Anterior cingulate cortex (tissue), 58 donors: ENCODE measurements at places on chromosomes 6 and 20.

- no peak for DNase-seq
Measured at GRCh38 chr20:36030149-36030548, 61.8 kb downstream of the CNBD2 start.

GRCh38 chr6:149080511-149080910 lies 237.0 kb upstream of the TAB2 start:
- no peak for DNase-seq

GRCh38 chr20:8856668-8857067 lies 212.2 kb upstream of the PLCB4 start:
- no peak for DNase-seq

DNA sequence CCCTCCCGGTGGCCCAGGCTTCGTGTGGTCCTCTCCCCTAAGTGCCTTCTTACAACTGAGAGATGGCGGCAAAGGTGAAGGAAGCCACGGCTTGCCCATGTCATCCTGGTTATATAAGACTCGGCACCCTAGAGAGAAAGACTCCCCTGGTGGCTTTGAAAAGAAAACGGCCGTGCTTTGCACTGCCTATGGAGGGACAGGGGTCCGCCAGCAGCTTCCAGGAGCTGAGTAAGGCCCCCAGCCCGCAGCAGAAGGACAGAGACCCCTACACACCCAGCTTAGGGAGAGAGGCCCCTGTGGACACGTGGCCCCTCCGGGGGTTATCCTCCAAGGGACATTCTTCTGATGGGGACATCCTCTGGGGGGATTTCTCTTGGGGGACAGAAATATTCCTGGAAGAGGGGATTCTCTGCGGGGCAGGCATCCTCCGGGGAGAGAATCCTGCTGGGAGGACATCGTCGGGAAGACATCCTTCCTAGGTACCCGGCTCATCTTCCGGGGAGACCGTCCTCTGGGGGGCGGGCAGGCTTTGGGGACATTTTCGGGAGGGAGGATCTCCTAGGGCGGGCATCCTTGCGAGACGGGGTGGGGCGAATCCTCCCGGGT lies 511 bp upstream of the OGFR start:
- DNase-seq: no peak

DNA sequence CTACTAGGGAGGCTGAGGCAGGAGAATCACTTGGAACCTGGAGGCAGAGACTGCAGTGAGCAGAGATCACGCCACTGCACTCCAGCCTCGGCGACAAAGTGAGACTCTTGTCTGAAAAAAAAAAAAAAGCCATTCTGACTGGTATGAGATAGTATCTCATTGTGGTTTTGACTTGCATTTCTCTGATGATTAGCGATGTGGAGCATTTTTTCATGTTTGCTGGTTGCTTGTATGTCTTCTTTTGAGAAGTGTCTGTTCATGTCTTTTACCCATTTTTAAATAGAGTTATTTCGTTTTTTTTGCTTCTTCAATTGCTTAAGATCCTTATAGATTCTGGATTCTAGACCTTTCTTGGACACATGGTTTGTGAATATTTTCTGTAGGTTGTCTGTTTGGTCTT lies 103.5 kb upstream of the SIM1 start:
- DNase-seq: no peak

DNA sequence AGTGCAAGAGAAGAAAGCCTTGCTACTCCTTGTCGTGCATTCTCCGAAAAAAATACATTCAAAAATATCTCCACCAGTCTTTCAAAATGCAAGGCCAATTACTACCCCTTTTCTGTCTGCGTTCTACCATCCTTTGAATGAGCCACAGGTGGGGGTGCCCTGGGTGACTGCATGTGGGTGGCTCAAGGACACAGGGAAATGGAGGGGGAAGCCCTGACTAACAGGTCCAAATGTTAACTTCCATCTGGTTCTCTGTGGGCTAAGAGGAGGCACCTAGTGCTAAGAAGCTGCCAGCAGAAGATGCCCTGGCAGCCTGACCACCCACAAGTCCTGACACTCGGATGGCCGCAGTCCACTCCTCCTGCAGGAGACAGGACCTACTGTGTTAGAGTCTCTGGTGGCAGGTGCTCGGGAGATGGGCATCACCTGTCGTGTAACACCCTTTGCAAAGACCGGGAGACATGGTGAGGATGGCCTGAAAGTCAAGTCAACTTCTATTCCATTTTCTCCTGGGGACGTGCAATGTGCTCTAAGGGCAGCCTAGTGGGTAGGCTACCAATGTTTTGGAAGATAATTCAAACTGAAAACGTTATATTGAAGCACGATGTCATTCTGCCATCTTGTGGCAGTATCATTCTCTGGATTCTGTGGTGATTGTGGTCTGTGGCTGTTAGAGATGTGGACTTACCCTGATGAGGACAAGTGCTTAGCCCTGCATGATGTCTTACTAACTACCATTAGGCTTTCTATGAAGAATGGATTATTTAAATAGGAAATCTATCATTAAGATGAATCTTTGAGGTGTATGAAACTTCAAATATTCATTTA lies 27.4 kb upstream of the IGF2R start:
- no peak for DNase-seq

- no peak for DNase-seq
Measured at GRCh38 chr20:1165521-1165920, 19.3 kb downstream of the TMEM74B start.

GRCh38 chr6:149453597-149454345 lies 31.0 kb downstream of the ZC3H12D start:
- no peak for DNase-seq

DNA sequence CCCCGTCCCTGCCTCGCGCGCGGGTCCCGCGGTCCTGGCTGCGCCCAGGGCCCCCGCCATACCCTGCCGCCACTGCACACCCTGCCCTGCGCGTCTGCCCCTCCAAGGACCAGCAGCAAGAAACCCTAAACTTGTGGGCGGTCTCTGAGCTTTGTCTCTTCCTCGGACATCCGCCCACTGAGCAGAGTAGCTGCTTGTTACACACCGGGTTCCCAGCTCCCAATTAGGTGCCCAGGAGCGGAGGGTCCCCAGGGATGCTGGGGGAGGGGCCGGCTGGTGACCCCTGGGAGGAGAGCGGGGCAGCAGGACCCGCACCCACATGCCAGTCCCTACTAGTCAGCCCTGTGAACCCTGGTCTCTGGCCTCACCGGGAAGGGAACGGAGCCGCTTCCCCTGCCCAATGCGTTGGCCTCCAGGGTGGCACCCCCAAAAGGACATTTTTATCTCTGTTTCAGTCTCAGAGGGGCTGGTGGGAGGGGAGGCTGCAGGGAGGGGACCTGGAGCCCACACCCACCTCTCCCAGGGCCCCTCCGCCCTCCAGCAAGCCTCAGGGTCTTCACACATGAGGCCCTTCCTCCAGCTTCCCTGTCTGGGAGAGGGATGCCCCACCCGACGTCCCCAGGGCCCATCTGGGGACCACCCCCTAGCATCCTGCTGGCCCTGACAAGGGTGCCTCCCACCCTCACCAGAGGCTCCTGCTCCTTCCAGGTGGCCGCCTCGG lies 10.5 kb downstream of the STMN3 start:
- no peak for DNase-seq

DNA sequence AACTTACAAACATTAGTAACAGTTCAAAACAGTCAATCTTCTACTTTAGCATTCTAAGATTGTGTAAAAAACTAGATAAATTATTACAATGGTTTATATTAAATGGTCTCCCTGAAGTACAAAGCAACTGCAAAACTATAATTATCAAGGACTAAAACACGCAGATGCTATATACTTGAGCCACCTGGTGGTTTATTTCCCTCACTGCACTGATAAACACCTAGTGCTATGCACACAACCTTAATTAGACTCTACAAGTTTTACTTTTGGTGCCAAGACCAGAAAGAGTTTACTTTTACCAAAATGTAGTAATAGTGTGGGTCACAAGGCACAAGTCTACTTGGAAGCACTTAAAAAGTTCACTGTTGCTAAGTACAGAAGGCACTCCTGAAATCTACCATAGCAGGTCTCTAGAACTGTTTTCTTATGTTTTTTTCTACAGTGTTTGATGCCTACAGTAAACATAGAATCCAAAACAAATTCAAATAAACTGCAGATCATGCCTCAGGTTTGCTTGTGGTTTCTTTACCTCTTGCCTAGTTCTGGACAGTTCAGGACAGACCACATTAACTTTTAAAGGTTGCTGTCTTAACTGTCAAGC lies 49.2 kb downstream of the GMDS start:
- DNase-seq: no peak

- DNase-seq: no peak
Measured at GRCh38 chr6:122953766-122954165, 42.3 kb upstream of the CLVS2 start.
